ENCODE measurements at places on chromosomes 2 and 18. TPM values are rescaled to one million over a fixed set of nuclear protein-coding genes. Genes with fewer than 3 reads are reported as not detected.

TEX44 gene
- not detected for total RNA-seq

NTSR2 gene
- total RNA-seq, result not detected

ANKRD30BL gene
- not detected for total RNA-seq

MAP3K20 gene
- total RNA-seq, result 97.6 TPM

FEV gene
- under 0.01 TPM for total RNA-seq

SNTG2 gene
- not detected for total RNA-seq

UGT1A8 gene
- total RNA-seq, result not detected

REG3G gene
- not detected for total RNA-seq

SGO2 gene
- 2.2 TPM for total RNA-seq

DLX1 gene
- 0.15 TPM for total RNA-seq

FAM110C gene
- total RNA-seq, result not detected

RAB6C gene
- not detected for total RNA-seq

SLC16A14 gene
- 2.6 TPM for total RNA-seq

TEX51 gene
- not detected for total RNA-seq

HMSD gene
- 0.15 TPM for total RNA-seq

RIT2 gene
- not detected for total RNA-seq

RGPD3 gene
- 0.29 TPM for total RNA-seq

EDAR gene
- total RNA-seq, result not detected

GRB14 gene
- 0.29 TPM for total RNA-seq

LRRC30 gene
- not detected for total RNA-seq

UGT1A9 gene
- not detected for total RNA-seq

MYCN gene
- total RNA-seq, result not detected

RAB17 gene
- total RNA-seq, result 0.83 TPM

GRHL1 gene
- total RNA-seq, result 0.58 TPM

FMNL2 gene
- 46.4 TPM for total RNA-seq

PARD3B gene
- 15.7 TPM for total RNA-seq

COLEC11 gene
- total RNA-seq, result not detected

NT5C1B gene
- total RNA-seq, result not detected
